Breast epithelium (tissue), 4 donors: ENCODE measurements at places on chromosomes 1 and 21.

- no peaks in the 10 kb centered on the region for H3K27me3 ChIP-seq
- no peak overlapping the region for H3K4me3 ChIP-seq
- DNase-seq = no peak
- H3K27ac ChIP-seq = peak overlapping the region; percentile 48
Observed at GRCh38 chr1:231596337-231596791, 30.2 kb upstream of the DISC1 start.

DNA sequence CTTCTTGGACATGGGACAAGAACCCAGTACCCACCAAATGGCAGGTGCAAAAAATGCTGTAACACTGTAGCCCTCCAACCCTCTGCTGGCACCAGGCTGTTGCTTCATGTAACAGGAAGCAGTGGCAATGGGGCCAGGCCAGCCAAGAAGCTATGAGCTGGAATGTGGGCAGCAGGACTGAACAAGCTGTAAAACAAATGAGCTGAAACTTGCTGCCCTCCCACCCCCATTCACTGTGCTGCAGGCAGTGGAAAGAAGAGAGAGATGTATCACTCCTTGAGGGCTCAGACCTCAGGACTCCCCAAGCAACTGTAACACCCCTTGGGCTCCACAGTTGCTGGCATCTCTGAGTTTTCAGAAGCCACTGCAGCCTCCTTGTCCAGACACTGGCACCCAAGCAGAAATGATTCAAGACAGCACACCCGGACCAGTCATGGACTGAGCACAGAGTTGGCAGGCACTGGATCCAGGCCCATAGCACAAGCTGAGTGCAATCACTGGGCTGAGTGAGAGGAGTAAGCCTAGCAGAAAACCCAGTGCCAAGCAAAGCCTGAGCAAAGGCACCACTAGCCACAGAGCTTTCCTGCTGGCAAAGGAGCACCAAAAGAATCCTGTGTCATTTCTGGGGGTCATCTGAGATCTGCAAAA, 321.4 kb upstream of the CXADR start:
- H3K27ac ChIP-seq = no peak overlapping the region
- H3K4me1 ChIP-seq = no peaks in the 10 kb centered on the region
- H3K4me3 ChIP-seq = no peak overlapping the region
- H3K27me3 ChIP-seq = no peaks in the 10 kb centered on the region
- H3K36me3 ChIP-seq = no peaks in the 10 kb centered on the region

DNA sequence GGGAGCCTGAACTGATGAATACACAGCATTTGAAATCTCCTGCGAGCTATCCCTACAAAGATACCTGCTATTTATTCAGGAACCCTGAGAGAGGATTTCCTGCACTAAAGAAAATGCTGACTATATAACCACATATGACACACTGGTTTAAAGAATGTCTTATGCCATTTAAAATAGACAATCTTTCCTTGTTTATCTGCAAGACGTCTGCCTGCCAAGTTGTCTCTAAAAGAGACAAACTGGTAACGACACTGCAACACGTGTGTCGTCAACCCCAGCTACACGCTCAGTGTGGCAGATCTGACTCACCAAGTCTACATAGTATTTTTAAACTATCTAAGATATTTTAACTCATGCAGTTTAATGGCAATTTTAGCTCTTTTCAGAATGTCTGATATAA, 42.7 kb downstream of the APP start:
- H3K27ac ChIP-seq = peak overlapping the region; percentile 59
- DNase-seq = no peak
- H3K4me1 ChIP-seq = no peaks in the 10 kb centered on the region
- H3K27me3 ChIP-seq = no peaks in the 10 kb centered on the region

- H3K27ac ChIP-seq = no peak overlapping the region
- no peak overlapping the region for H3K4me3 ChIP-seq
- no peaks in the 10 kb centered on the region for H3K27me3 ChIP-seq
- no peaks in the 10 kb centered on the region for H3K4me1 ChIP-seq
- peaks cover 24% of the 10 kb centered on the region for H3K36me3 ChIP-seq
Observed at GRCh38 chr1:109228167-109228566, 14.4 kb downstream of the SARS1 start.

GRCh38 chr1:43776043-43776761, 68.9 kb downstream of the ST3GAL3 start:
- no peaks in the 10 kb centered on the region for H3K4me1 ChIP-seq
- H3K36me3 ChIP-seq = no peaks in the 10 kb centered on the region
- H3K27me3 ChIP-seq = no peaks in the 10 kb centered on the region

- H3K4me3 ChIP-seq = no peak overlapping the region
- H3K4me1 ChIP-seq = no peaks in the 10 kb centered on the region
- H3K27me3 ChIP-seq = no peaks in the 10 kb centered on the region
- no peaks in the 10 kb centered on the region for H3K36me3 ChIP-seq
Observed at GRCh38 chr1:210057593-210057992, 119.6 kb downstream of the SYT14 start.

DNA sequence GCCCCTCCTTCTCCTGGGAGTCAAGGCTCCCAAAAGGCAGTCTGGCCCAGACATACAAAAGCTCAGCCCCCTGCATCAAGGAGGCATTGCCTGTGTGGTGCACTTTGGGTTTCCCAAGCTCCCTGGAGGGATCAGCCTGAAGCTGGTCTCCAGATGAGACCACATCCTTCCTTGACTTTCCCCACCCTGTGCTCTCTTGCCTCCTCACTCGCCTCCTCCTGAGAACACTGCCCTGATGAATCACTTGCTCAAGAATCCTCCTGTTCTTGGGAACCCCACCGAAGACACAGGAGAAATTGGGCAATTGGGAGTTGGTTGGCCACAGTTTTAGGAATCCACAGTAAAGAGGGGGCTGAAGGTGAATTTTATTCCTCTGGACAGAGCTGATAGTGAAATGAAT, 34.8 kb upstream of the LYST start:
- peak overlapping the region; percentile 38 for H3K27ac ChIP-seq
- no peak overlapping the region for H3K4me3 ChIP-seq
- no peaks in the 10 kb centered on the region for H3K27me3 ChIP-seq
- DNase-seq = no peak
- H3K4me1 ChIP-seq = no peaks in the 10 kb centered on the region

DNA sequence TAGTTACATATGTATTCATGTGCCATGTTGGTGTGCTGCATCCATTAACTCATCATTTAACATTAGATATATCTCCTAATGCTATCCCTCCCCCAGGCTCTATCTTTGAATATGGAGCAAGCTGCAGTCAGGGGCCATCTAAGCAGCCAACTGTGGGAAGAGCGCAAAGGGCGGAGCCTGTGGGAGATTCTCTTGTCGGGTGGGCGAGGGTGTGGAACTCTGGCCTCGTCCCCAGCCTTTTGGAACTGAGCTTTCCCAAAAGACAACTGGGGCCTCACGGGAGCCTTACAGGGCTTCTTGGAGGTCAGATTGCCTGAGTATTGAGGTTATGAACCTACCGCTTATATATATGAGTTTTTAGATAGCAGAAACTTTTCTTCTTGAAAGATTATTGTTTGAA, 117.2 kb downstream of the HHAT start:
- H3K4me3 ChIP-seq = no peak overlapping the region
- DNase-seq = no peak
- no peaks in the 10 kb centered on the region for H3K36me3 ChIP-seq

- no peaks in the 10 kb centered on the region for H3K4me1 ChIP-seq
- no peak overlapping the region for H3K27ac ChIP-seq
- H3K36me3 ChIP-seq = no peaks in the 10 kb centered on the region
- DNase-seq = no peak
- no peaks in the 10 kb centered on the region for H3K27me3 ChIP-seq
Observed at GRCh38 chr21:16007943-16008342, 278.2 kb downstream of the USP25 start.
